AG08395 (cell line): ENCODE measurements at places on chromosomes 12 and 14.

- peak; percentile 19 for DNase-seq
Measured at GRCh38 chr14:24880689-24881088, 169.3 kb downstream of the STXBP6 start.

- peak; percentile 67 for DNase-seq
Measured at GRCh38 chr12:6052940-6053329, 71.5 kb downstream of the VWF start.

GRCh38 chr14:104686624-104687517 lies 2.5 kb upstream of the INF2 start:
- no peak for DNase-seq

GRCh38 chr12:108438667-108439066 lies 76.4 kb upstream of the FICD start:
- DNase-seq = no peak

GRCh38 chr12:29681370-29681769 lies 102.4 kb downstream of the TMTC1 start:
- DNase-seq = no peak
